D721Med (cell line): ENCODE measurements at places on chromosomes 1 and 21.

DNA sequence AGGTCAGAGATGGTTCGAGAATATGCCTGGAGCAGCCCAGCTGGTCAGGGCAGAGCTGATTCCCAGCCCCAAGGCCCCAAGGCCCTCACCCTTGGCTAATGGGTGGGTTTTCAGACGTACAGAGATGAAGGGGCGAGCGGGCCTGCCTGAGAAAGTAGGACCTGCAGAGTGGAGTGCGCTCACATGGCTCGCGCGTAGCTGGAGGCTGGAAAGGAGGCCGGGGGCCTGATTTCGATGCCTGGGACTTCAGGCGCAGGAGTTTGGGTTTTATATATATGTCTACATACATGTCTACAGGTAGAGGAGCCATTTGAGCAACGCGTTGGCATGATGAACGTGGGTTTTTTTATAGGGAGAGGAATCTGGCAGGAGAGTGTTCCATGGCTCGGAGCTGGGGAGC, 8.9 kb downstream of the COQ8A start:
- no peak for DNase-seq

GRCh38 chr1:243443557-243443956, 187.7 kb downstream of the SDCCAG8 start:
- no peak for DNase-seq

DNA sequence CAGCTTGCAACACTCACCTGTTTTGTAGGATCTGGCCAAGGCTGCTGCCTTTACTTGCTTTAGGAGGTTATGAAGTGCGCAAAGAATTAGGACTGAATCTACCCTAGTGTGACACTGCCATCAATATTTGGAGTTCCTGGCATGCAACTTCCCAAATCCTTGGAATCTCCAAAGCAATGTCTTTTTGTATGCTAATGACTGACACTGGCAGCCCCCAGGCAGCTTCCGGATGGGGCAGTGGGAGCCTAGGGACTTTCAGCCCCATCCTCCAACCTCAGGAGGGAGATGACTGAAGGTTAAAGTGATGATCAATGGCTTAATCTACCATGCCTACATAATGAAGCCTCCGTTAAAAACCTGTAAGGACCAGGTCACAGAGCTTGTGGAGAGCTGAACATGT, 5.5 kb downstream of the RCC2 start:
- DNase-seq = no peak

GRCh38 chr1:86975993-86976550, 61.6 kb downstream of the HS2ST1 start:
- no peak for DNase-seq

DNA sequence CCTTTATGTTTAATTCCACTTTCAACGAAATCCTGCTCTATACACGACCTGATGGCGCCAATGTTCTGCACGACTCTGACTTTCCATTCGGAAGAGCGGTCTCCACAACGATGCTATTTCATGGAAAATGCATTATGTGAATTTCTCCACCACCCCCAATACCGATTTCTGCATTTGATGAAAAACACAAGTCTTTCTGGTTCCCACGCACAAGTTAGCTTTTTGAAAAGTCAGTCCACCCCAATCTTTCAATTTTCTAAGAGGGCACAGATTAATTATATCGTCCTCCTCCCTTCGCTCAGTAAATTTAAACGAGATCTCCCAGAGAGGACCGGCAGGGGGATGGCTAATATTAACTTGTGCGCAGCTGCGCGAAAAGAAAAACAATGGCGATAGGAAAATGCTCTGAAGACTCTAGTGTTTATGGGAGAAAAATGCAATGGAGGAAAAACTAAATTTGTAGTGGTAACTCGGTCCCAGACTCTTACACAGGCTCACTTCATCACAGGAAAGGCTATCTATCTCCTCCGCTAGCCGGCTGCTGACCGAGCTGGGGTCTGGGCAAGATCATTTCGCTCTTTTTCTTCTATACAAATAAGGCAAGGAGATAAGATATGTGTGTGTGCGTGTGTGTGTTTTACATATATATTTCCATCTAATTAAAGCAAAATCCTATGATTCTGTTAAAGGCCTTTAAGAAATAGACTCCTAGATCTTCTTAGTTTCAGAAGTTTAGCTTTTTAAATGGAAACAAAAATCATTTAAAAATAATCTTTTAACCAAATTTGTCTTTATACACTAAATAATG, 1.2 kb upstream of the LHX8 start:
- no peak for DNase-seq

DNA sequence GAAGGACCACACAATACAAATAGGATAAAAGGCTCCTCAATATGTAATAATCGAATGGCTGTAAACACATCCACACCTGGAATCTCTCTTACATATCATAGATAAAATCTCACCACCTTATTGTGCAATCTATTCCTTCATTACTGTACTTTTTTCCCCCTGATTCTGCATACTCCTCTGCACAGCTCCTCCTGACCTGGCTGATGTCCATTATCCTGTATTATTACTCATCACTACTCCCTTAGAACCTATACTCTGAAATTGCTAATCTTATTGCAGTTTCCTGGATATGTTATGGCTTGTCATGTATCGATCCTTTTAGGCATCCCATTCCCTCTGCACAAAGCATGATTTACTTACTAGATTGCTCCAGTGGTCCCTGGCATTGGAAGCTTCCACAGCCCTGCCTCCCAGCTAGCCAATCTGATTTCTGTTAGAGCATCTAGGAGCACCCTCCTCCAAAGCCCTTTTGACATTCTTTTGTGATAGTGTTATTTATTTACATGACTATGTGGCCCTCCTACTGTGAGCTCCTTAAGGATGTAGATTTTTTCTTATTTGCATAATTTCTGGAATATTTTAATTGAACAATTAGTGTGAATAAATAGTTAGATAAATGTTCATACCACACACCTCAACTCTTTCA, 24.2 kb upstream of the PHGDH start:
- no peak for DNase-seq

- DNase-seq = no peak
Observed at GRCh38 chr1:229372251-229372650, 29.4 kb upstream of the CCSAP start.

DNA sequence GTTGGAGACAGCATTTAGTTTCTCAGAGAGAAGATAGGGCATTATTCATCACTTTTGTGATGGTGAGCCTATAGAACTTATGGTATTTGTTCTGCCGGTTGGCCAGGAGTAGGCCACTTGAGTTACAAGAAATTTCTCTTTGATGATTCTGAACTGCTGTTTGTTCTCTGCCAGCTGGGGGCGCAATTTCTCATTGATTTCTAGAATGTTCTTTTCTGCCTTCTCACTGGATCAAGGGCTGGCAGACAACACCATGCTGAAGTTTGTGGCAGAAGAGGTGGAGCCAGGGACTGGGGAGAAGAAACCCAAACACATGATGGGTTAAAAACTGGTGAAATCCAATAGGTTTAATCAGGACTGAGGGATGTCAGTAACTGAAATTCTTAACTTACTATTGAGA, 360.6 kb downstream of the FAM72C start:
- DNase-seq = no peak

DNA sequence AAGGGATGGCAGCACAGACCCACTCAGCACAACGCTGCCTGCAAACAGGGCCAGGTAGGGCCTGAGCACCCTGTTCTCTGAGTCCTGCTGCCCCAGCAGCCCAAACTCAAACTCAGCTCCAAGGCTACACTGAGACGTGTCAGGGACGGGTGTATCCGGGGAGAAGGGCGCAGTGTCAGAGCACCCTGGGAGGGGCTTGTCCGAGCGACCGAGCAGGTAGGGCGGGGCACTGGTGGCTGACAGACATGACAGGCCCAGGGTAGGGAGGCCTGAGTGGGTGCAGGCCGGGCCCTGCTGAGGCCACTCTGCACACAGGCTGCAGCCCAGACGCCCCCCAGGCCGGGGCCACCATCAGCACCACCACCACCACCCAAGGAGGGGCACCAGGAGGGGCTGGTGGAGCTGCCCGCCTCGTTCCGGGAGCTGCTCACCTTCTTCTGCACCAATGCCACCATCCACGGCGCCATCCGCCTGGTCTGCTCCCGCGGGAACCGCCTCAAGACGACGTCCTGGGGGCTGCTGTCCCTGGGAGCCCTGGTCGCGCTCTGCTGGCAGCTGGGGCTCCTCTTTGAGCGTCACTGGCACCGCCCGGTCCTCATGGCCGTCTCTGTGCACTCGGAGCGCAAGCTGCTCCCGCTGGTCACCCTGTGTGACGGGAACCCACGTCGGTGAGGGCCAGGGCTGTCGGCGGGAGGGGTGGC, 5.5 kb downstream of the SCNN1D start:
- DNase-seq = no peak

GRCh38 chr21:39518055-39518846, 66.5 kb downstream of the SH3BGR start:
- peak; percentile 54 for DNase-seq

- no peak for DNase-seq
Observed at GRCh38 chr1:35666216-35666615, 24.9 kb upstream of the PSMB2 start.

GRCh38 chr1:229352975-229353374, 10.1 kb upstream of the CCSAP start:
- no peak for DNase-seq

GRCh38 chr1:42797979-42798378, 13.2 kb downstream of the TMEM269 start:
- DNase-seq = no peak

DNA sequence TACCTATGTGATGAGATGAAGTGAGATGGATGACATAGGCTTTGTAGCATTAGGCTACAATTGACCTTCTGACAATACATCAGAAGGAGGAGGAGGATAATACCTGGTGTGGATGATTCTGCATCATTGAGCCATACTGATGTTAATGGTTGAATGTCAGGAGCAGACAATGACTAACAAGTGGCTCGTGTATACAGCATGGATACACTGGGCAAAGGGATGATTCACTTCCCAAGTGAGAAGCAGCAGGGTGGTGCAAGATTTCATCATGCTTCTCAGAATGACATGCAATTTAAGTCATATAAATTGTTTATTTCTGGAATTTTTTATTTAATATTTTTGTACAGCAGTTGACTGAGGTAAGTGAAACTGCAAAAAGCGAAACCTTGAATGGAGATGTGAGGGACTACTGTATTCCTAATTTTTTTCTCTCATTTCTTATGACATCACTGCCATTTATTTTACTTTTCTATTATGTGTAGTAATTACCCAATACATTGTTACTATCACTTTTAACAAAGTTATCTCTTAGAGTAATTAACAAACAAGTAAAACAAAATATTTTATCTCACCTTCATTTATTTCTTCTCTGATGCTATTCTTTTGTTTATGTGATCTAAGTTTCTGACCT, 34.4 kb upstream of the COP1 start:
- DNase-seq = no peak

DNA sequence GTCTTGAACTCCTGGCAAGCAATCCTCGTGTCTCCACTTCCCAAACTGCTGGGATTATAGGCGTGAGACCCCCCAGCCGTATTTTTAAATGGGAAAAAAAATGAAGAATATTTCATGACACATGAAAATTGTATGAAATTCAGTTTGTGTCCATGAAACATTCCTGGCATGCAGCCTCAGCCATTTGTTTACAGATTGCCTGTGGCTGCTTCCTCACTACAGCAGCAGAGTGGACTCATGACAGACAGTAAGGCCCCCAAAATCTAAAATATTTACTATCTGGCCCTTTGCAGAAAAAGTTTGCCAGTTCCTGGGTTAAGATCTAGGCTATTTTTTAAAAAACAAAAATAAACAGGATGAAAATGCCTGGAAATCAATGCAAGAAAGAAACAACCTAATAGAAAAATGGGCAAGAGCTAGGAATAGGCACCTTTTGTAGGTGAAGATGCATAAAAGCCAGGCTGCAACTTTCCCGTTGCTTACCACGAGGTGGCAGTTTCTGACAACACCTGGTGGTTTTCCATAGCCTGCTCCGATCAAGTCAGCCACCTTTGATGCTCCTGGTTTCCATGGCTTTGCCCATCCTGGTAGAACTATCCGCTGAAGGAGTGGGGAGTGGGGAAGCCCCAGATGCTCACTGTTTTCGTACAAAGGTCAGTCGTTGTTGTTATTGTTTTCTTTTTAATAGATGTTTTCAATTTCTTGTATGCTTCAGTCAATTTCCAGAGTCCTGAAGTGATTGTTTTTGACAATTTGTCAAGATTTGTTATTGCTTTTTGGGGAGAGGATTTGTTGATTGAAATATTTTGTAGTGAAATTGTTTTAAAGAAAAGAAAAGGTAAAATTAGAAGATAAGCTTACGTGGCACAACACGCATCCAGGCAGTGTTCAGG, 24.3 kb downstream of the UBE2Q1 start:
- DNase-seq = peak; percentile 54

GRCh38 chr1:32611859-32612188, 38.5 kb downstream of the ZBTB8OS start:
- no peak for DNase-seq

GRCh38 chr1:39973503-39974135, 18.7 kb downstream of the MFSD2A start:
- peak; percentile 75 for DNase-seq

DNA sequence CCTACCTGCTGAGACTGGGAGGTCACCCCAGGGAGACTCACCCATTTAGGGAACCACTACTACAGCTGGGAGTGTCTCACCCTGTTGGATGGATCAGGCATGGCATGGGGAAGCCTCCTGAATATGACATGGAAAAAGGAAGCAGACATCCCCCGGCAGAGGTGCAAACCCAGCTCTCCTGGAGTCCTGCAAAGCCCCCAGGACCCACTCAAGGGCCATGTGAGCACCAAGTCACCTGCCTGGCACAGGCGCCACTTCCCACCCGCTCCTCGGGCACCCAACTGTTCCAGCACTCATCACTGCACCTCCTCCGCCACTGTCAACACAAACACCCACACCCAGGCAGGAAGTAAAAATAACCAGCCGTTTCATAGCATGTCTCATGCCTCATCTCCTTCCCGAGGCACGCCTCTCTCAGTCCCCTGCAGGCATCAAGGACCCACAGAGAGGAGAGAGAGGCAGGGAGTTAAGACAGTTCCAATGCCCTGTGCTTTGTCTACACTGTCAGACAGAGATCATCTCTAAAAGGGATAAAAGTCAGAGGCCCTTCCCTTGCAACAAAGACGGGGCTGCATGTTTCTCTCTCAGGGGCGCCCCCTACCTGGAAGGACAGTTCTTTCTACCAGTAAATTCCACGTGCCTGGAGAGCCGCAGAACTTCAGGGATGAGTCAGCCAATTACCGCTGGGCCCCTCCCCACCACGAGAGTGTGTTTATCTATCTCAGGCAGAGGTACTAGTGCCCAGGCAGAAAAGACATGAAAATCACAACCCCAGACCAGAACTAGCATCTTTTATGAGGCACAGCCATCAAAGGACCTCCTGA, 150.1 kb upstream of the SOD1 start:
- DNase-seq = no peak

DNA sequence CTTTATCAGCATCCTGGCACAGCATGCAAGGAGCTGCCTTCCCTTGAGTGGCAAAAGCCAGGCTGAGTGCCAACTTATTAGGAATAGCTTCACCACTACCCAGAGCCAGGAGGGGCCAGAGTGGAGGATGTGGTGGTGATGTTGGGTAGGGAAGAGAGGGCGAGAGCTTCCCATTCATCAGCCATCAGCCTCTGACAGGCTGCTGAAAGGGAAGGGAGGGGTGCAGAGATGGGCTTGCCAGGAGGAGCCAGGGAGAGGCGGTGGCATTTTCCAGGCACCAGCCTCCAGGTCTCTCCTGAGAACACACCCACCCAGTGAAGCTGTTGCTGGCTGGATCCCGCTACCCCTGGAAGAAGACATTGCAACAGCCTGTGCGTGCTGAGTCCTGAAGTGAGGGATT, 168.5 kb downstream of the ACTL8 start:
- DNase-seq = no peak
